Hippocampal formation (tissue), 2 donors: ENCODE measurements at places on chromosomes 1 and 21.

GRCh38 chr1:204307334-204307883, 52.3 kb downstream of the PLEKHA6 start:
- no peak for DNase-seq

DNA sequence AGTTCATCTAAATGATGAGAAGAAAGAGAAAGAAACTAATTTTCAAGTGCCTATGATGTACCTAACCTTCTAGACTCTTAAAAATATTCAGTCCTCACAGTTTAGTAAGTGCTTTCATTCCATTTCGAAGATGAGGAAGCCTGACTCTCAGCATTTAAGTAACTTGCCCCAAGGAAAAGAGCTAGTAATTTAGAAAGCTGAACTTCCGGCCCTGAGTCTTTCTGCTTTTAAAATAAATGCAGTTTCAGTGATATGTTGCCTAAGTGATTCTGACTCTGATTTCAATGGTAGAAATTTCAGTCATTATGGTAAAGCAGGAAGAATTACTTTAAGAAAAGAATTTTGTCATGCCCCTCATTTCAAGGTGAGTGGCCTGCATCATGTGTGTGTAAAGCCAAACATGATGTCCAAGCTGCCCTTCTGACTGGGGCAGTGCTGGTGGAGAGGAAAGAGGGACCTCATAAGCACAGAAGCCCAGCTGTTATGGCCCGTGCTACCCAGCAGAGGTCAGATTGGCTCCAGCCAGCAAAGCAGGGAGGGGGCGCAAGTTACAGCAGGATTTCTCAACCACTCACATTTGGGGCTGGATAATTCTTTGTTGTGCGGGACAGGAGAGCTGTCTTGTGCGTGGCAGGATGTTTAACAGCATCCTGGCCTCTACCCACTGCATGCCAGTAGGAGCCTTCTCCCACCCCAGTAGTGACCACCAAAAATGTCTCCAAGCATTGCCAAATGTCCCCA, 10.7 kb downstream of the ATP1A4 start:
- DNase-seq, result no peak

DNA sequence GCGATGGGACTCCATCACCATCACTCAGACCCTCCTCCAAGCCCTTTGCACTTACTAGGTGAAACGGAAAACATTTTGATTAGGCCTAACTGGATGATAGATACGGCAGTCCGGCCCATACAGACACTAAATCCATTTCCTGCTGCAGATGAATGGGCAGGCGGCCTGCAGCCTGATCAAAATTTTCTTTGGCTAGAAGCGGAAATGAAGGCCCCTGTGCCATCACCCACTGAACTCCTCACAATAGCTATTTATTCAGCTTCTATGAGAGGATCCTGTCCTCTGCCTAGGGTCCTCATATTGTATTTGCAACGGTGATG, 200.5 kb downstream of the OMA1 start:
- DNase-seq, result no peak

DNA sequence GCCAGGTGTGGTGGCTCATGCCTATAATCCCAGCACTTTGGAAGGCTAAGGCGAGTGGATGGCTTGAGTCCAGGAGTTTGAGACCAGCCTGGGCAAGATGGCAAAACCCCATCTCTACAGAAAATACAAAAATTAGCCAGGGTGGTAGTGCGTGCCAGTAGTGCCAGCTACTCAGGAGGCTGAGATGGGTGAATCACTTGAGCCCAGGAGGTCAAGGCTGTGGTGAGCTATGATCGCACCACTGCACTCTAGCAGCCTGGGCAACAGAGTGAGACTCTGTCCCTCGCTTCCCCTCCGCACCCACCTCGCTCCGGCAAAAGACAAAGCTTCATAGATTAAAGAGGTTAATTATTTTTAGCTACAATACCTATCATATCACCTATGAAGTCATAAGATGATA, 100.0 kb downstream of the HHAT start:
- no peak for DNase-seq

DNA sequence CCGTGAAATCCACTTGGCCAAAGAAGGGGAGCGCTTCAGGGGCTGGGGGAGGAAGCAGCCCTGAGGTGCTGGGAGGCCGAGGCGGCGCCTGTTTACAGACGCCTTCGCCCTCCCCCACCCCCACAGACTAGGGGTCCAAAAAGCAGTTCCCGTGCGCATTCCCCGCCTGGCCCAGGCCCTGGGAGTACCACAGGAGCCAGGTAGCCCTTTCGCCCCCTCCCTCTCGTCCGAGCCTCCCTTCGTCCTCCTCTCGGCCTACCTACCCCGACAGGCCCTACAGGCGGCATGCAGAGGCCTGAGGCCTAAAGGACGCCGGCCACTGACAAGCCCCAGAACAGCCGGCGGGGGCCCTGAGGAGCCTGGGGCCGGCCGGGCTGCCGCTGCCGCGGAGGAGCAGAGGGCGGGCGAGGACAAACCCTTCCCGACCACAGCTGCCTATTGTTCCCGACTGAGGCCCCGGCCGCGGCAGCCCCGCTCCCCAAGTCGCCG, 522 bp downstream of the RC3H1 start:
- DNase-seq, result no peak

DNA sequence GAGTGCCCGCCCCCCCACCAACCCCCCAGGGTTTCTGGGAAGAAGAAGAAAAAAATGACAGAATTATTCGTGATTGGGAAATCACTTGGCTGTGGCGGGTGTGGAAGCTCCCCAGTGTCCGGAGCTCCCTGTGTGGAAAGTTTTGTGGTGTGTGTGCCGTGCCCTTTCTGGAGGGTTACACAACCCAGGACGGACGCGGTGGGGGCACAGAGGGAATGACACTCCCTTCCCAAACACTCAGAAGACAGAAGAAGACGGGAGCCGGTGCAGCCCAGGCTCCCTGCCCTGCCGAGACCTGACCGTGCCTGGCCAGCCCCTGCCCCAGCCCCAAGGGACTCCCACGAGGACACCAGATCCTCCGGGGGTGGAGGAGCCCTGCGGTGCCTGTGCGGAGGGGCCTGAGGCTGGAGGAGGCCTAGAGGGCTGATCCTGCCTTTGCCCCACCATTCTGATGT, 33.0 kb upstream of the ADARB1 start:
- no peak for DNase-seq

- DNase-seq, result peak; percentile 4
Measured at GRCh38 chr1:62437273-62437940, 558 bp downstream of the USP1 start.

DNA sequence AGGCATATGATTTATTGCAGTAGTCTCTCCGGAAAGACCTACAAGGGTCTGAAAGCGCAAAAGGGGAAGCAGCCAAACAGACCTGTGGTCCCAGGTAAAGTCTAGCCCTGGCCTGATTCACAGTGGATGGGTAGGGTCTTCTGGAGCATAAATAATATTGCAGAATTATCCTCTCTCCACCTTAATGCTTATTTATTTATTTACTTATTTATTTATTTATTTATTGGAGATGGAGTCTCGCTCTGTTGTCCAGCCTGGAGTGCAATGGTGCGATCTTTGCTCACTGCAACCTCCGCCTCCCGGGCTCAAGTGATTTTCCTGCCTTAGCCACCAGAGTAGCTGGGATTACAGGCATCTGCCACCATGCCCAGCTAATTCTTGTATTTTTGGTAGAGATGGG, 11.8 kb upstream of the KLHDC8A start:
- no peak for DNase-seq

- no peak for DNase-seq
Measured at GRCh38 chr1:179883745-179884138, 1.7 kb downstream of the TOR1AIP1 start.

GRCh38 chr1:185368913-185369491, 52.0 kb upstream of the IVNS1ABP start:
- DNase-seq, result no peak

- DNase-seq, result peak; percentile 97
Measured at GRCh38 chr1:160062230-160062532, 7.8 kb downstream of the KCNJ10 start.

DNA sequence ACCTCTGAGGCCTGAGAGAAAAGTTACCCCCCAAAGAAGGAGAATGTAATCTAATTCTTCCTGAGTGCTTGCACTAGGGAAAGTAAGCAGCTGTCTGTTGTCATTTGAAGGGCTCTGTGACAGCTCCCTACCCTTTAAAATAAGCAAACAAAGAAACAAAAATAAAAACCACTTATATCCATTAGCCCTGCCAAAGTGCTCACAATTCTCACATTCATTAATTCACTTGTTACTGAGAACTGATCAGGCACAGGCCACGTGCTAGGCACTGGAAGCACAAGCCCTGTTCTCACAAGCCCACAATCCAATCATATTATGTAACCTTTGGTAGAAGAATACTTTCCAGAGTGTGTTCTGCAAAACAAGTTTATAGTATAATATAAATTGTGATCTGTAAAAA, 199.4 kb downstream of the ZC3H11B start:
- no peak for DNase-seq
